ENCODE measurements at places on chromosomes 12 and 14. TPM values are rescaled to one million over a fixed set of nuclear protein-coding genes. Genes with fewer than 3 reads are reported as not detected.

Gene TMEM52B
- 6.9 TPM for total RNA-seq

Gene GRIP1
- 32.4 TPM for total RNA-seq

Gene ERBB3
- 5.1 TPM for total RNA-seq

Gene PLBD1
- 12.0 TPM for total RNA-seq

GRCh38 chr12:127640181-127640886, 626.6 kb upstream of the TMEM132C start:
- DNase-seq: no peak

GRCh38 chr14:52073251-52073650, 4.4 kb upstream of the NID2 start:
- DNase-seq: no peak

GRCh38 chr14:103086771-103087342, 2.8 kb downstream of the LBHD2 start:
- DNase-seq: no peak

DNA sequence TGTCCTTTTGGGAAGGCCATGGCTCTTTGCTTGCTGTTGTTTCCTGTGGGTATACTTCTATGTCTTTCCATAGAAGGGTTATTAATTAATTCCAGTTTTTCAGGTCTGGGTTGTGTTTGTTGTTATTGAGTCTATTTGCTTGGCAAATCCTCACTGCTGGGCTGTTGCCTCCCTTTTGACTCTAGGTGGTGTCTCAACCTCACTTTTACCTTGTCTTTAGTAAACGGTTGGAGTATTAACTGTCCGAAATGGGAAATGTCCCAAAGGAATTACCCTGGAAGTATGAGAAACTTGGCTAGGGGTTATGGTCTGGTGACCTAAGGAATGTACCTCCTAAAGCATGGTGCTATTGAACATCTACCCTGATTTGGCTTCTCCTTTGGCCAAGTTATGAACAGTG, 16.7 kb downstream of the PRH1 start:
- DNase-seq: peak; percentile 84

- no peak for DNase-seq
Observed at GRCh38 chr12:52212701-52213563, 20.1 kb upstream of the KRT7 start.

DNA sequence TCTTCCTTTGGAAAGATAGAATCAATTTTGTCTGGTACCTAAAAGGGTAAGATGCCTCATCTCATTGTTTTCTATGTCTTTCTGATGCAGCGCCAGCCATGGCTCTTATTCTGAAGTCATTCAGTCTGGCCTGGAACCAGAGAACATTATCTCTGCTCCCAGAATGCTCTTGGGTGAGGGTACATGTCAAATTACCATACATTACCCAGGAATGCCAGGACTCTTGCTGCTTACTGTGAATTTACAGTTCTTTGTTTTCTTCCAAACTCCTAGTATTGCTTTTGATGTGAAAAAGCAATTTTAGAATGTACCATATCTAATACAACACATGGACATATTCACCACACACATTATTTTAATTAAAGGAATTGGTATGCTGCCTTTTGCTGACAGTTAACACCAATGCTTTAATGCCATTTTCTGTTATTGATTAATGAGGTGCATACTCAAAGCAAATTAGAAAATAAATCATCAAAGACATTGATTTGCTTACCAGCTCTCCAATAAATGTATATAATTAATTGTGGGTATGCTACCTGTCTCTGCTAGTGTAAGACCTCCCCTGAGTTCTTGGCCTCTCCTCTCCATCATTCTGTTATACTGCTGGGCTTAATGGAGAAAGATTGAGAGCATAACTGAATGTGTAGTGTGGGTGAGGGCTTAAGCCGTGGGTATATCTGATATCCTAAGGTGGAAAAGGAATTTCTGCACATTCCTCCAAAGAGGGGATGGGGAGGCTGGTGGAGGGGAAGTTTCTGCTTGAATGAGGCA, 337.7 kb downstream of the C12orf75 start:
- DNase-seq: no peak

- DNase-seq: no peak
Observed at GRCh38 chr12:78037707-78038106, 207.0 kb downstream of the NAV3 start.

Measured in renal cortical epithelial cell (primary cell).